ENCODE measurements at places on chromosomes 1 and 21.

DNA sequence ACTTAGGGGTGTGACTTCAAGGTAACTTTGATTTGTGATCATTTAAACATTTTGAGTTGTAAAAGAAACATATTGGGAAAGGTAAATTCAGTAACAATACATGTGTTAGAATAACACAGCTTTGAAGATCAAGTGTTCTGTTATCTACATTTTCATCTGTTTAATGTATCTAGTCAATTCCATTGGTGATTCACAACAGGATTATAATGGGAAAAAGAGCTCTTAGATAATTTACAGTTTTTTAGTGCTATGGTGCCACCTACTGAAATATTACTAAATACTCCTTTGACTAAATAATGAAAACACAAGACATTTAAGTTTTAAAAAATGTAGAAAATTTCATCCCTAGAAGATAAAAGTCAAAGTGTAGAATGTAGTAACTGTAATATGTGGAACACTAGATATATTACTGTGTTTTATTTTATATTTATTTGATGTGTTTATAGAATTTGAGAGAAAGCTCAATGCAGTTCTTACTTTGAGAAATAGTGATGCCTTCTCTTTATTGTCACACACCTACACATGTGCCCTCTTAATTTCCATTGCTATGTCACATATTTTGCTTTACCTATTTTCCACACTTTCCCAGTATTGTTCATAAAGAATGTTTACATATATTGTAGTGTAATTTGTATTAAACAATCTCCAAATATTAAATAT, 47.4 kb downstream of the PTPRC start:
- no peak for DNase-seq

DNA sequence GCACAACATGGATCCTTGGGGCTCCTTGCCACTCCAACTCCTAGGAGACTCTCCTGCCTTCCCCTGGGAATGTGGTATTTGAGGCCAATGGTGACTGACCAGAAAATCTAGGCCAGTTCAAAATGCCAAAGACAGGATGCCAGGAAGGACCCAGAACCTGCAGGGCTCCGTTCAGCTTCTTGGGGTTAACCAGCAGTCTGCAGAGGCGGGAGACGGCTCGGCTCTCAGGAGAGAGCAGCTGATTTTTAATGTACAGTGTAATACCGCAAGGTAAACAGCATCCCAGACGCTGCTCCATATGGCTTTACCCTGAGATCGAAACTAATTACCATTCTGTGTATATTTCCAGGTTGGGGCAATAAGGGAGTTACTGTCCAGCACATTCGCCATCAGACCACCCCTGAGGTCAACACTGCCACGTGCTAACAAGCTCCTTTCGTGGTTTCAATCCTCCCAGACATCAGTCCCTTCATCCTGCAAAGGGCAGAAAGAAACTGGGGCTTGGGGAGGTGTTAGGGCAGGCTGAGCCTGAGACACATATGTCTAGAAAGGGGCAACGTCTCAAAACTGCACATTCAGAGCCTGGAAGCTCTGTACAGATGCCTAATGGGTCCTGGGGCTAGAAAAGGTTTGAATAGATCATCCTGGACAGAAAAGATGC, 16.7 kb downstream of the ITPKB start:
- no peak for DNase-seq

GRCh38 chr21:45029948-45030681, 44.3 kb upstream of the ADARB1 start:
- DNase-seq, result no peak

DNA sequence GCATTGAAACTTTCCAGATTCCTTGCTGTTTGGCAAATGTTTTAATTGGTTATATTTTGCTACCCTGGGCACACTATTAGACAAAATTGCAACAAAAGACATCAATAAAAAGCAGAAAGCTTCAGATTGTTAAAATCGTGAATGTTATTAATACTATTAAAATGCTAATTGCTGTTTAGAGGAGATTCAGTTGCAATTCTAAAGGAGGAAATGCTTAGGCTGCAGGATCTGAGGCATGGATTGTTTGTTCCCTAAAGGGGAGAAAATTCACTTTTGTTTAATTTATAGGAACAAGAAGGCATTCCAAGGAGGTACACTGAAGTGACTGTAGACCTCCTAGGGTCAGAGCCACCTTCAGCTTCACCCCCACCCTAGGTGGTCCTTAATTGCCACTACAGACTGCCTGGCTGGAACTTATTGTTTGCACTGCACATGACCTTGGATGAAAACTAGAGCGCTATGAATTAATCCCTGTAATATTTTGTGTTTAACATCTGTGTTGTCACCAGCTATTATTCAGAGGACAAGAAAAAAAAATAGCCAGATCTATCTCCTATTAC, 1266.9 kb upstream of the ADGRL2 start:
- no peak for DNase-seq

GRCh38 chr1:160546942-160547341, 23.9 kb upstream of the SLAMF6 start:
- no peak for DNase-seq

DNA sequence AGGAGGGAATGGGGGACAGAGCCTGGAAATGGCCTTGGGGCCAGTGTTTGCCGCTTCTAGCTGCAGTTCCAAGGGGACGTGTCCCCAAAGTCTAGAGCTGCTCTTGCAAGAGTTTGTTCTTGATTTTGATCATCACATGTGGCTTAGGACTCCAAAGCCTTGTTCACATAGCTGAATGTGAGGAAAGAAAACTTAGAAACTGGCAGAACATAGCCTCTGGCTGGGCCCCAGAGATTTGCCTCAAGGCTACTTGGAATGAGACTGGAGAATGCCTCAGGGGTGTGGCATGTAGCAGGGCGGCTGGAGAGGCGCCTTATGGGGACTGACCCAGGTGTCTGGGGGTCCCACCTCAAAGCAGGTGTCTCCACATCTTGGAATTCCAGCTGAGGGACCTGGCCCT, 2.3 kb downstream of the PDXK start:
- no peak for DNase-seq

DNA sequence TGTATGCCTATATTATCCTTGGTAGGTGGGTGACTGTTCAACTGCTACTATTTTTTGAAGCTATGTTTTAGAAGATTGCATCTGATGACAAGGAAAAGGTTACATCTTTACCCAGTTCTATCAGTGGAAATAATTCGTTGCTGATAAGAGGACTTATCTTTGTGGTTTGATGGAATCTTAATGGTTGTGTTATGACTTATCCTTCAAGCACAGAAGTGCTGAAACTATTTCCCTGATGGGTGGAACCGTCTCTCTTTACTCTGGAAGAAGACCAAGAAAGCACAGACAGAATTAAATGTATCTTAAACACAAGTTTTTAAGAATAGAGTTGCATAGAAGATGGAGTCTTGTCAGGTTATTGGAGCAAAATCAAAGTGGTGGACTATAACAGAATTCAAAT, 437.7 kb upstream of the KAZN start:
- DNase-seq, result no peak

- DNase-seq, result no peak
Measured at GRCh38 chr1:65150583-65151263, 2.7 kb downstream of the AK4 start.

GRCh38 chr1:53367503-53368313, 39.8 kb upstream of the LRP8 start:
- DNase-seq, result no peak

- DNase-seq, result no peak
Measured at GRCh38 chr1:203551550-203551949, 57.6 kb downstream of the OPTC start.

DNA sequence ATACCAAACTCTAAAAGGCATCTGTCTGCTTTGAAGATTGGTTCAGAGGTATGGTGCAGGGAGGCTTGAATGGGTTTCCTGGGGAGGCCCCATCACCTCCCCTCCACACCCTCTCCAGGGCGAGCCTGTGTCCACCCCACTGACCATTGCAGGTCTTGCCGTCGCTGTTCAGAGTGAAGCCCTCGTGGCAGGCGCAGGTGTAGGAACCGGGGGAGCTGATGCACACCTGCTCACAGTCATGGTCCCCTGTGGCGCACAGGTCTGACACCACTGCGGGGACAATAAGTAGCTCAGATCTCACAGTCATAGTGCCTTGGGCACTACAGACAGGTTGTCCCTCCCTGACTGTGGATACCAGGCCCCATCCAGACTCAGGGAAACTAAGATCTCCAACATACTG, 6.7 kb downstream of the MATN1 start:
- DNase-seq, result no peak

DNA sequence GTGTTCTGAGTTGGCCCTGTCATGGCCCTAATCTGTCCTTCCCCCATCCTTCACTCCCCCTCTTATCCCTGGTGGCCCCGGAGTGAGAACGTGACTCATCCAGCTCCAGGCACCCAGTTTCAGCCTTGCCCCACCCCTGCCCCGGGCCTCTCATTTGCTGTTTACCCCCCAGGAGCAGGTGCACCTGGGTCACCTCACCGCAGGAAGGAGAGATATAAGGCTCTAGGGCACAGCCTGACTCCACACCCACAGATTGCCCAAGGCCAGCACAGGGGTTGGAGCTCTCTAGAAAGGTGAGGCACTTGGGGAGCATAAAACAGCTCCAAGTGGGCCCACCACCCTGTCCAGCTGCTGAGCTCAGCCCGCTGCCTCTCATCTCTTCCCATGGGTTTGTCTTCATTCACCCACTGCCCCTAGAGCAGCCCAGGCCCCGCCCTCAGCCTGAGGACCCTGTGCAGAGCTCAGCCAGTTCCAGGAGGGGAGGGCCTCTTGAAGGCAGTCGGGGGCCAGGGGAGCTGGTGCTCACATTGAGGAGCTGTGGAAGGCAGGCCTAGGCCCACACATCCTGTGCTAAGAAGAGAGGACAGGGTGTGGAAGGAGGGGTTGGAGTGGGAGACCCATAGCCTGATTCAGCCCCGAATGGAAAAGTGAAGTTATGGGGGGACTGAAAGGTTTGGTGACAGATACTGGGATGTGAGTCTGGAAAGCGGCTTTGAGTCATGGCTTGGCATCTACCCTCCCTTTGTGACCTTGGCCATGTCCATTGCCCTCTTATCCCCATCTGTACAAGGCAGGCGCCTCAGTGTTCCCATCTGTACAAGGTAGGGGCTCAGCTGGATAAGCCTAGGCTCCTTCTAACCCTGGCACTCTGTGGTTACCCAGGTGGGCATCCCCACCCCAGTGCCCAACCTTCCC, 16.1 kb upstream of the GPR37L1 start:
- DNase-seq, result no peak

GRCh38 chr1:225413708-225414375, 14.0 kb downstream of the LBR start:
- no peak for DNase-seq

DNA sequence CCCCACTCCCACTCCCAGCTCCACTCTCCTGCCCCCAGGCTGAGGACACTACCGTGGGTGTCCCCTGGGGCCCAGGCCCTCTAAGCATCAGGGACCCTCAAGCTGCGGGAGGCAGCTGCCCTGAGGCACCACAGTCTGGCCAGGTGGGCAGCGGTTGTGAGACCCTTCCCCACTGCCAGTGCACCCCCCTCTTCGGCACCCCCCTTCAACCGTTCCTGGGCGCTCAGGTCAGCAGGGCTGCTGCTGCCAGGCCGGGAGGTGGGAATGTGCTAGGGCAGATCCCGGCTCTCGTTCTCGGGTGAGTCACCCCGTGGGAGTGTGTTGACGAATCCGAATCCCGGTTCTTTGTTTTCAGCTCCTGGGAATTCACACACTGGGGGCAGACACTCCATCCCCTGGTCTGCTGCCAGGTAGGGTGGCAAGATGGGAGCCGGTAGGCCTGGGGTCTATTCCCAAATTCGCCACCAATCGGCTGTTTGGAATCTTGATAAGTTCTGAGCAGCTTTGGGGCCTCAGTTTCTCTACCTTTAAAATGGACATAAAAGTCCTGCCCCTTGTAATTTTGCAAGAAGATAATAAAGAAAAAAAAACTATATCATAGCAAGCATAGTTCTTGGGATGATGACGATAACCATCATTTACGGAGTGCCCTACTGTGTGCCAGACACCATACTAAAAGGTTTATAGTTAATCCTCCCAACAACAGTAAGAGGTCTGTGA, 28.5 kb upstream of the CASZ1 start:
- DNase-seq, result peak; percentile 34

DNA sequence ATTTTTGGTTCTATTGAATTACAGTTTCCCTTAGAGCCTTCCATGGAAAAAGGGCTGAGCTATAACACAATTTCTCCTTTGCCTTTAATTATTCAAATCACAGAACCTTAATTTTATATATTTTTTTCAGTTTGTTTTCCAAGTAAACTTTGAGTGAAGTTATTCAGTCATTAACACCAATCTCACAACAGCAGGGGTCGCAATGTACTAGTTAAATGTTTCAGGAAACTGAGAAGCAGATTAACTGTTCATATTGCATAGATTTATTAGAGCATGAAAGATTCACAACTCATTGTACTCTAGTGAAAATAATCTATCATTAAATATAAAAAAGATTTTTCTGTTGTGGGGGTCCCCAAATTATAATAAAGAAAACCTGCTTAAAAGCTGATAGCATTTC, 64.1 kb downstream of the KIFAP3 start:
- no peak for DNase-seq

GRCh38 chr1:105337420-105337819, 1587.7 kb downstream of the AMY1C start:
- DNase-seq, result no peak

- DNase-seq, result no peak
Measured at GRCh38 chr1:161932668-161933067, 91.0 kb downstream of the OLFML2B start.

GRCh38 chr1:205515781-205516253, 11.3 kb downstream of the CDK18 start:
- no peak for DNase-seq

- no peak for DNase-seq
Measured at GRCh38 chr1:207702317-207702716, 49.5 kb upstream of the CD46 start.

- no peak for DNase-seq
Measured at GRCh38 chr21:41054018-41054578, 113.9 kb upstream of the BACE2 start.

DNA sequence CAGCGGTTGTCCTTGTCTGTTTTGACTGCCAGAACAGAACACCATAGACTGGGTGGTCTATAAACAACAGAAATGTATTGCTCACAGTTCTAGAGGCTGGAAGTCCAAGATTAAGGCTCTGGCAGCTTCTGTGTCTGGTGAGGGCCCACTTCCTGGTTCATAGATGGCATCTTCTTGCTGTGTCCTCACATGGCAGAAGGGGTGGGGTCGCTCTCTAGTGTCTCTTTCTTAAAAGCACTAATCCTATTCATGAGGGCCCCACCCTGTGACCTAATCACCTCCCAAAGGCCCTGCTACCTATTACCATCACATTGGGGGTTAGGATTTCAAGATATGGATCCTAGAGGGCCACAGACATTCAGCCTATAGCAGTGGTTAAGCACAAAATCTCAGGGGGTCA, 304.4 kb downstream of the NFIA start:
- DNase-seq, result no peak

- DNase-seq, result no peak
Measured at GRCh38 chr21:42213082-42213774, 5.7 kb upstream of the ABCG1 start.
